Left lung (tissue), 14 donors: ENCODE measurements at places on chromosomes 11 and 22. TPM values are rescaled to one million over a fixed set of nuclear protein-coding genes. Genes with fewer than 3 reads are reported as not detected.

Gene CDON
- total RNA-seq = 16.3 TPM

Gene OR5P2
- 0.52 TPM for total RNA-seq

Gene HEPN1
- total RNA-seq = not detected

Gene OMP
- total RNA-seq = not detected

Gene SPI1
- 194 TPM for total RNA-seq

Gene SCGB1C1
- not detected for total RNA-seq

Gene BRMS1
- total RNA-seq = 28.7 TPM

Gene LIPT2
- 6.0 TPM for total RNA-seq

- H3K27me3 ChIP-seq = peaks cover 30% of the 10 kb centered on the region
- H3K4me1 ChIP-seq = no peaks in the 10 kb centered on the region
- H3K4me3 ChIP-seq = no peak overlapping the region
- no peak overlapping the region for H3K27ac ChIP-seq
- H3K36me3 ChIP-seq = no peaks in the 10 kb centered on the region
These were observed 955.1 kb downstream of the BRD1 start for GRCh38 chr22:48872271-48873190.

DNA sequence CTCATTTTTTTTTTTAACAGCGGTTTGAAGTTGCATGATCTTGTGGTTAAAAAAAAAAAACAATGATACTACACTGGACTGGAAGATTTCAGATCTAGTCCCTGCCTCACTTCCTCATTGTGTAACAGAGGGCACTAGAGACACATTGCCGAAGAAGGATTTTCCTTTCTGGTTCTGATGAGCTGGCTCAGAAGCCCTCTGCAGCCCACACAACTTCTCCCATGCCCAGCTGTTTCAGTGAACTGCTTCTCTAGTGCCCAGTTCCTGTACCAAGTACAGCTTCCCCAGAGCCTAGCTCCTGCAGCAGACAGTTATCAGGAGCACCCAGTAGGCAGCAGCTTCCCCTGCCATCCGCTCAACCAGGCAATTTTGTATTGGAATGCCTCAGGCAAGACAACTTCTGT, 29.5 kb upstream of the ANO5 start:
- DNase-seq = no peak
- H3K27me3 ChIP-seq = no peaks in the 10 kb centered on the region
- H3K27ac ChIP-seq = no peak overlapping the region
- no peaks in the 10 kb centered on the region for H3K36me3 ChIP-seq

DNA sequence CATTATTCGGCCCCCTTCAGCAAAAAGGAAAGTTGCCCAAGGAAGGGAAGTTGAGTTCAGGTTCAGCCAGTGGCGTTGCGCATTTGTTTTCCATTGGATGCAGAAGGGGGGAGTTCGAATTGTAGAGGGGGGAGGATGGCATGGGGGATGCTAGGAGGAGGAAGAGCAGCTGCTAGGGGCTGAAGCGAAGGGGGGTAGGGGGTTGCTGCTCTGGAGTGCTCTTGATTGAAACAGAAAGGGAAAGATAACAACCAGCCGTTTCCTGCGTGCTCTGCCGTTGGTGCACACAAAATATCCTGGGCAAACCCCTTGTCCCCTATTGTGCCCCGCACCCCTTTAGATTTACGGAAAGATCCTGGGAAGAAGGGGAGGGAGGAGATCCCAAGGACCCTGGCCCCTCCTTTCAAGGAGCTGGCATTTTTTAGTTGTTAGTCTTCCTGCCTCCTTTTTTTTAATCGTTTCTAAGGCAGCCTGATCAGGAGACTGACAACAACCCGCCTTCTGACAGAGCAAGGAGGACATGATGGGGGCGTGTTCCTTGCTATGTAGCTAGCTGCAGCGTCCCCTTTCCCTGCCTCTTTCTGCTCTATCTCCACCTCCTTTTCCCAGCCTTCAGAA, 2.1 kb downstream of the KMT2A start:
- no peaks in the 10 kb centered on the region for H3K27me3 ChIP-seq
- peak overlapping the region; percentile 86 for H3K27ac ChIP-seq
- peak overlapping the region; percentile 91 for H3K4me3 ChIP-seq
- H3K4me1 ChIP-seq = peaks cover 34% of the 10 kb centered on the region

DNA sequence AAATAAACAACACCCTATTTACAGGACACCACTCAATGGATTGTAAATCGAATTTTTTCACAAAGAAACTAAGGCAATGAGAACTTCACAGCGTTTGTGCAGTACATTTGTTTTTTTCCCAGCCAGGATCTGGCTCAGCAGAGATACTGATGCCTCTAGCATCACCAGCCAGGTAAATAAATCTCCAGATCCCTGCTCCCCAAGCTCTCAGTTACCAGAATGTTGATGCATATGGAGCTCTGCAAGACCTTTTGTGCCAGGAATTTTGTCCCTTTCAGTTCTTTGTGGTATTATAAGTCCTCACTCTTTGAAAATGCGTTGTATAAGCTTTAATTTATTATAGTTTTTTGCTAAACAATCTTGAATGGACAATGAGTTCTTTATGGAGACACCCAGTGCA, 137.6 kb downstream of the MSANTD4 start:
- no peaks in the 10 kb centered on the region for H3K4me1 ChIP-seq
- H3K27me3 ChIP-seq = no peaks in the 10 kb centered on the region
- no peak for DNase-seq
- H3K27ac ChIP-seq = no peak overlapping the region
- no peak overlapping the region for H3K4me3 ChIP-seq

DNA sequence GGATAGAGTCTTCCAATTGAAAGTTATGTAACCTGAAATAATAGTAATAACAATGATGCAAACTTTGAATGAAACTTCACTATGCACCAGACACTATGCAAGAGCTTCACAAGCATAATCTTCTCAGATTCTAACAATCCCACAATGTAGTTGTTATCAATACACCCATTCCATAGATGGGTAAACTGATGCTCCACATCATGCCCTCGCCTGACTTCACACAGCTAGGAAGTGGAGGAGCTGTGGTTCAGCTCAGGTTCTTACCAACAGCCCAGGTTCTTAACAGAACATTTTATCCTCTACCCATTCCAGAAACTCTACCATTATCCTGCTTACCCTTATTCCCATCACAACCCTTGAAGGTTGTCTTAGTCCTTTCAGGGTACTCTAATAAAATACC, 50.4 kb upstream of the HMGXB4 start:
- no peak for DNase-seq
- H3K27ac ChIP-seq = no peak overlapping the region
- no peaks in the 10 kb centered on the region for H3K4me1 ChIP-seq
- H3K4me3 ChIP-seq = no peak overlapping the region

GRCh38 chr11:113376156-113376555, 11.4 kb upstream of the ANKK1 start:
- H3K4me1 ChIP-seq = no peaks in the 10 kb centered on the region
- H3K4me3 ChIP-seq = no peak overlapping the region
- no peak for DNase-seq
- no peak overlapping the region for H3K27ac ChIP-seq
- H3K36me3 ChIP-seq = no peaks in the 10 kb centered on the region
- H3K27me3 ChIP-seq = no peaks in the 10 kb centered on the region

DNA sequence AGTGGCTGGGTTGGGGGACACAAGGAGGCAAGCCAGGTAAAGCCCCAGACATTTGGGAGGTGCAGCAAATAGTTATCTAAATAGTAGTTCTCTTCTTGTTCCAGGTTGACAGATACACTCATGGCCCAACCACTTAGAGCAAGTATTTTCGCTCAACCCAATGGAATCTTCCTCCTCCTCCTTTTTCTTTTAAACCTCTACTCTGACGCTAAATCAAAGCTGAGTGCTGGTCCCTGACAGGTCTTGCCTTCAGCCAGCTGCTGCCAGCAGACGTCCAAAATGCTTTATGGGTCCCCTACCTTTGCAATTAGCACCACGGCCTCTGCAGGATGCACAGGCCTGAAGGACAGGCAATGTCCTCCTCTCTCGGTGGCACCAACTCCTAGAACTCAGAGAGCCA, 558.5 kb downstream of the MIAT start:
- H3K4me3 ChIP-seq = no peak overlapping the region
- peaks cover 8% of the 10 kb centered on the region for H3K4me1 ChIP-seq

- H3K27ac ChIP-seq = peak overlapping the region; percentile 97
- peaks cover 89% of the 10 kb centered on the region for H3K4me1 ChIP-seq
- no peaks in the 10 kb centered on the region for H3K36me3 ChIP-seq
- no peak overlapping the region for H3K4me3 ChIP-seq
These were observed 5.6 kb downstream of the PIM3 start for GRCh38 chr22:49966041-49966773.

DNA sequence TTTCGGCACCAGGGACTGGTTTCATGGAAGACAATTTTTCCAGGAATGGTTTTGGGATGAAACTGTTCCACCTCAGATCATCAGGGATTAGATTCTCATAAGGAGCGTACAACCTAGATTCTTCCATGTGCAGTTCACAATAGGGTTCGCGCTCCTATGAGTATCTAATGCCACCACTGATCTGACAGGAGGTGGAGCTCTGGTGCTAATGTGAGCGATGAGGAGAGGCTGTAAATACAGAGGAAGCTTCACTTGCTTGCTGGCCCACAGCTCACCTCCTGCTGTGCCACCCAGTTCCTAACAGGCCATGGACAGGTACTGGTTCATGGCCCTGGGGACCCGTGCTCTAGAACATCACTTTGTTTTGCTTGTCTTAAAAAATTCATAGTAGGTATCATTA, 41.8 kb upstream of the AMPD3 start:
- no peaks in the 10 kb centered on the region for H3K27me3 ChIP-seq
- no peaks in the 10 kb centered on the region for H3K36me3 ChIP-seq
- DNase-seq = no peak
- H3K4me3 ChIP-seq = no peak overlapping the region
- peaks cover 26% of the 10 kb centered on the region for H3K4me1 ChIP-seq

GRCh38 chr11:60428517-60428916, 855 bp upstream of the MS4A5 start:
- no peak overlapping the region for H3K27ac ChIP-seq
- no peaks in the 10 kb centered on the region for H3K36me3 ChIP-seq
- H3K4me3 ChIP-seq = no peak overlapping the region
- no peaks in the 10 kb centered on the region for H3K4me1 ChIP-seq

DNA sequence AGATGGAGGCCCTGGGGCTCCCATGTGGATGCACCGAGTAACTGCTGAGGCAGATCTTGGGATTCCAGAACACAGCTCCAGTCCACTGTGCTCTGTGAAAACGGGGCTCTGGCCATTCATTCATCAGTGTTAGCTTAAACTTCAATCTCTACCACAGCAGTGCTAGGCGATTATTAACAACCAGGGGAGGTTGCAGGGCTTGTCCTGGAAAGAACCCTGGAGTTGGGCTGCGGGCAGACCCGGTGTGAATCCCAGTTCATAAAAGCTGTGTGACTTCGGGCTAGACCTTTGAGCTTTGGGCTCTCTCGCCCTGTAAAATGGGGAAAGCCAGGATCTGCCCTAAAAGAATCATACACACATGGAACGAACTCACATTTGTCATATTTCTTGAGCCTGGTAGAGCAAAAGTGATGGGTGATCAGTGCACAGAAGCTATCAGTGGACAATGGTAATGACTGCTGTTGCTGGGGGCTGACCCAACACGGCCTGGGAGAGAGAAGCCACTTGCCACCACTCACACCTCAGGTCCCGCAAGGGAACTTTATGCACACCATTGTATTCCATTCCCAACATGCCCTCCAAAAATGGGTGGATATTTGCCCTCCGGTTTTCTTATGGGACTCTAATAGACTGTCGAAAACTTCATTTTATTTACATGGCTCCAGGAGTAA, 15.6 kb upstream of the CRYBB3 start:
- no peaks in the 10 kb centered on the region for H3K27me3 ChIP-seq
- H3K4me3 ChIP-seq = no peak overlapping the region
- no peaks in the 10 kb centered on the region for H3K4me1 ChIP-seq
- no peak overlapping the region for H3K27ac ChIP-seq

DNA sequence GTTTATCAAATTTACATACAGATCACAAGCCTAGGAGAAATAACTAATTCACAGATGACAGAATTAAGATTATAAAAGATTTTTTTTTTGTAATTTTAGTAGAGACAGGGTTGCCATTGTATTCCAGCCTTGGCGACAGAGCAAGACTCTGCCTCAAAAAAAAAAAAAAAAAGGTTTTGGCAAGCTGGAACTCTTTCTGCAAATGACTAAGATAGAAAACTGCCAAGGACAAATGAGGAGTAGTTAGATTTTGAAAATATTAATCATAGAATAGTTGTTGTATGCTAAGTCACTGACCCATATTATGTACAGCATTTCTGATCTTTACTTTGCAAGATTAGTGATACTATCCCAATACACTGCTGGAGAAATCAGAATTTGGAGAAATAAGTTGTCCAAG, 99.2 kb downstream of the C11orf65 start:
- no peak overlapping the region for H3K27ac ChIP-seq
- no peaks in the 10 kb centered on the region for H3K4me1 ChIP-seq
- H3K27me3 ChIP-seq = no peaks in the 10 kb centered on the region
- no peak for DNase-seq

DNA sequence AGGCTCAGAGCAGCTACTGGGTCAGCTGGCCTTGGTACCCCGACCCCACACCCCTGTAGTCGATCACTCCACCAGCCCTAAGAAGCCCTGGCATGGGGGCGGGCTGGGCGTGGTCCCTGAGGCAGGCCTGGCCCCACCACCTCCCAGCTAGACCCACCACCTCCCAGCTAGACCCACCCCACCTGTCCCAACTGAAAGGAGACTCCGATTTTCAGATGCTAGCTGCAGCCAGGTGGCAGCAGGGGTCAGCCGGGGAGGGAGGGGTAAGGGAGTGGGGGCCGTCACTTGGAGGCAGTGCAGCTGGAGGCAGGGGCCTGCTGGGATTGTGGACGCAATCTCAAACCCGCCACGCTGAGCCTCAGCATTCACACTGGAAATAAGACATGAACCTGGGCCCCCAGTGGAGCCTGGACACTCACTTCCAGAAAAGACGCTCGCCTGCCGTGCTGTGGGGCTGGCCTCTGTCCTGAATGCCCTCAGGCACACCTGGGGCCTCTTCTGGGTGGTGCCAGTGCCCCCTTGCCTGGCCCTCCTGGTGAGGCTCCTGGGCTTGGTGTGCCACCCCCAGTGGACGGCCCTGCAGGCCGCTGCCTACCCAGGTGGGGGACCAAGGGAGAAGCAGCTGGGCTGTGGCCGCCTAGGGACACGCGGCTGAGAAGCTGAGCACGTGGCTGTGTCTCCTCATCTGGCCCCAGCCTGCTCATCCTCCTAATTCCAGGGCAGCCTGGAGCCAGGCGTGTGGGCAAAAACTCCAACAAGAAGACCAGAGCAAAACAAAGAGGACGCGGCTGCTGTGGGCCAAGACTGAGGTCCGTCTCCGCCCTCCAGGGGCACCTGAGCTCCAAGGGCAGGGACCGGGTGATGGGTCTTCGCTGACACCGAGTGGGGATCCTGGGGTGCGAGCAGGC, 26.7 kb downstream of the OSBPL5 start:
- H3K27me3 ChIP-seq = no peaks in the 10 kb centered on the region
- no peaks in the 10 kb centered on the region for H3K4me1 ChIP-seq
- no peak for DNase-seq
- no peak overlapping the region for H3K27ac ChIP-seq

- no peak overlapping the region for H3K27ac ChIP-seq
- DNase-seq = no peak
- no peaks in the 10 kb centered on the region for H3K4me1 ChIP-seq
These were observed 61.5 kb downstream of the TMPRSS5 start for GRCh38 chr11:113644605-113645004.
